ENCODE measurements at places on chromosomes 4 and X. TPM values are rescaled to one million over a fixed set of nuclear protein-coding genes. Genes with fewer than 3 reads are reported as not detected.

Gene NXT2
- 12.5 TPM for total RNA-seq

Gene GABRG1
- not detected for total RNA-seq

Gene ENPP6
- total RNA-seq: not detected

Gene HADH
- total RNA-seq: 20.6 TPM

Gene SPRY1
- total RNA-seq: 19.6 TPM

Gene HMX1
- total RNA-seq: 0.16 TPM

Gene FBXO8
- total RNA-seq: 35.2 TPM

Gene GYPE
- 0.85 TPM for total RNA-seq

Gene RHOXF2
- not detected for total RNA-seq

Gene HERC3
- 37.2 TPM for total RNA-seq

Gene TEX11
- total RNA-seq: not detected

Gene ASIC5
- not detected for total RNA-seq

Gene C4orf51
- not detected for total RNA-seq

Gene TEC
- 2.4 TPM for total RNA-seq

Gene CD99
- 366 TPM for total RNA-seq

Gene MYOZ2
- not detected for total RNA-seq

Gene PSAPL1
- not detected for total RNA-seq

Gene MAGEA8
- not detected for total RNA-seq

Gene EDA2R
- total RNA-seq: 14.4 TPM

Gene NPY1R
- not detected for total RNA-seq

Gene NEIL3
- 5.4 TPM for total RNA-seq

Gene CFAP99
- not detected for total RNA-seq

Gene CRMP1
- total RNA-seq: 0.12 TPM

Gene AR
- 6.8 TPM for total RNA-seq

Gene KIAA1210
- 0.12 TPM for total RNA-seq

Gene LDB2
- 16.6 TPM for total RNA-seq

Gene CC2D2A
- 17.4 TPM for total RNA-seq

Gene ACE2
- total RNA-seq: not detected

Gene SPANXA1
- total RNA-seq: not detected

Gene SSX4
- not detected for total RNA-seq

Gene DMRTC1
- not detected for total RNA-seq

Gene SRPX2
- 55.6 TPM for total RNA-seq

Gene MAGEC1
- total RNA-seq: not detected

Gene REPS2
- 2.6 TPM for total RNA-seq

Gene ZDHHC15
- 1.2 TPM for total RNA-seq

Gene SLC9B1
- 0.61 TPM for total RNA-seq

Gene TSPAN7
- not detected for total RNA-seq

Gene TMEM31
- total RNA-seq: not detected

Gene TCEAL6
- total RNA-seq: not detected

Gene NAAA
- total RNA-seq: 46.9 TPM

Gene RNF212
- 3.4 TPM for total RNA-seq

Gene GSX2
- total RNA-seq: not detected

Gene LGI2
- not detected for total RNA-seq
